ENCODE measurements at places on chromosomes 2 and 18. TPM values are rescaled to one million over a fixed set of nuclear protein-coding genes. Genes with fewer than 3 reads are reported as not detected.
A peak's percentile ranks its signal among the peaks of the same experiment; 100 is the strongest.

Gene TMEM200C
- polyA plus RNA-seq, result 0.62 TPM

Gene HRH4
- polyA plus RNA-seq, result 0.11 TPM

Gene SNTG2
- polyA plus RNA-seq, result 0.13 TPM

Gene RASGRP3
- 41.2 TPM for polyA plus RNA-seq

Gene DOCK10
- 19.8 TPM for polyA plus RNA-seq

Gene UCN
- 1.2 TPM for polyA plus RNA-seq

Gene DCDC2C
- 0.33 TPM for polyA plus RNA-seq

Gene SAG
- 0.23 TPM for polyA plus RNA-seq

GRCh38 chr2:62344472-62344871 lies 148.6 kb downstream of the B3GNT2 start:
- DNase-seq, result no peak

GRCh38 chr2:31011587-31011986 lies 126.7 kb downstream of the GALNT14 start:
- no peak for DNase-seq

GRCh38 chr2:71662665-71663394 lies 209.5 kb downstream of the DYSF start:
- no peak for DNase-seq

DNA sequence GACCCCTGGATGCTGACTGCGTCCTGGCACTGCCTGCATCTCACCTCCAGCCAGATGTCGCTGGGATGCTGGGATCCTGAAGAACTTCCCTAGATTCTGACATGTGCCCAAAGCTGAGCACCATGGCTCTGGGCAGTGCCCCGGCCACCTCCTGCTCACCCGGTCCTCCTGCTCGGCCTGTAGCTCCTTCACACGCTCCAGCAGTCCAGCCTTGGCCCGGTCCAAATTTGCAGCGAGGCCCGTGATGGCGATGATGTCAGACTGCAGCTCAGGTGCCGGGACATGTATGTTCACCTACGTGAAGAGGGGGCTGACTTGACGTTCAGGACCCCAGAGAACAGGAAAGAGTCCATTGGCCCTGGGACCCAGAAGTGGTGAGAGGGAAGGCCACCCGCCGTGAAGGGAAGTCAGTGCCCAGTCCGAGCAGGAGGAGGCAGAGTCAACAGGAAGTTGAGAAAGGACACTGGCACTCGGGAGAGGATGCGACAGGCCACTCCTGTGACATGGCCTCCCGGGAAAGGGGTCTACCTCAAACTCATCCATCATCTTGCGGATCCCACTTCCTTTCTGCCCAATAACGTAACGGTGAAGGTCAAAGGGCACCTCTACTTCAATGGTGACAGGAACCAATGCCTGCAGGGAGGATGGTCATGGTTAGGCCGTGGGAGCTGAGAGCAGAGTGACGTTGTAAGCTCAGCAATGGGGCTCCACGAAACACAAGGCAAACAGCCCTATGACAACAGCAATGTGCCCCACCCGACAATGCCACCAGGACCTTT lies 46.7 kb downstream of the ANO7 start:
- no peak for DNase-seq

DNA sequence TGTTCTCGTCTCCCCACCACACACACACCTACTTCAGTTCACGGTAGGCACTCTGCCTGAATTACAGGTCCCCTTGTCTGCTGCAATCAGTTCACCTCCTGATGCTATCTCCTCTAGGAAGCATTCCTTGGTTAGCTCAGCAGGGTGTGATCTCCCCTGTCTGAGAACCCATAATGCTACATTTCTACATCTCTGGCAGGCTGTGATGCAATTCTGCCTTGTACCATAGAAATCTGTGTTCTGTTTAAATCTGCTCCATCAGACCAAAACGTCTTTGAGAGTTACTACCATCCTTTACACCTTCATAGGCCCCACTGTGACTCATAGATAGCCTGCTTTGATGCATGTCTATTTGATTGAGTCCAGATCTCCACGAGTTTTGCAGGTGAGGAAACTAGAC lies 103.9 kb downstream of the TTC32 start:
- DNase-seq, result no peak

DNA sequence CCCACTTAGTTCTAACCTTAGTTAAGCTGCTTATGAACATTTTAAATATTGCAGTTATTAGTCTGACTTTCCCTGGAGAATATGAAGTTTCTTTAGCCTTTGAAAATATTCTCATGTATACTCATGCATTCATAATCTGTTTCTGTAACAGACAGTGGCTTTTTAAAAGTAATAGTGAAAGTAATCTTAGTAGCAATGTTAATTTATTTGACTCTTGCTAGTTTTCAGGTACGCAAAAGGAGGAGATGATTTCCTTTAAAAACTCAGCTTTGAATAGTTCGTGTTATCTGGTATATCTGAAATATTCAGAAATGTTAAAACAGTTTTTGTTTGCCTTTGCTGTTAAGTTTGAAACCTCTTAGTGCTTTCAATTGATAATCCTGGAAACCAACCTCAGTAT lies 3.8 kb downstream of the ANKRD12 start:
- no peak for DNase-seq

GRCh38 chr2:159592441-159592840 lies 23.9 kb downstream of the BAZ2B start:
- DNase-seq, result no peak

GRCh38 chr18:25457126-25457525 lies 105.2 kb upstream of the ZNF521 start:
- no peak for DNase-seq

DNA sequence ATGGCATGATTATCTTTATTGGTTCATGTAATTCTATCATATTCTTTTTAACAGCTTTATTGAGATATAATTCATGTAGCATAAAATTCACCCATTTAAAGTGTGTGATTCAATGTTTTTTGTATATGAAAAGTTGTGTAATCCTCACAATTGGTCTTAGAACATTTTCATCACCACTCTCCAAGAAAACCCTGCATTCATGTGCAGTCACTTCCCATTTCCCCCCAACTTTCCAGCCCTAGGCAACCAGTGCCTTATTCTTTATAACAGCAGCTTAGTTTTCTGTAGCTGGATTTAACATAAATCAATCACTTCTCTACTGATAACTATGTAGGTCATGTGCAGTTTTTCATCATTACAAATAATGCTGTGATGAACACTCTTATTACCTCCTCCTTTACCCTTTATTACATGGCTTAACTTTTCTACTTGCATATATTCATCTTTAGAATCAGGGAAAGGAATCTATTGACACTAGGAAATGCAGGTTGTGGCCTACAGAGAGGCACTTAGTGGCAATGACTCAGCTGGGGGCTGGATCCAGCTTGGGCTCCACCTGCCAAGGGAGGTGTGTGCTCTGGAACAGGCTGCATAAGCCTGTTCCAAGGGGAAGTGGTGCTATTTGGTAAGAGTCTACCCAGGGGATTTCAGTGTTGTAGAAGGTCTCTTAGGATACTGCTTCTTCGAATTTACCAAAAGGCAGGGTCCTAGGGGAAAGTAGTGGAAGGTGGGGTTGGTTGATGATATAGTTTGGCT lies 89.1 kb downstream of the ETAA1 start:
- DNase-seq, result no peak

- DNase-seq, result no peak
Measured at GRCh38 chr18:8603663-8604520, 5.3 kb upstream of the RAB12 start.

DNA sequence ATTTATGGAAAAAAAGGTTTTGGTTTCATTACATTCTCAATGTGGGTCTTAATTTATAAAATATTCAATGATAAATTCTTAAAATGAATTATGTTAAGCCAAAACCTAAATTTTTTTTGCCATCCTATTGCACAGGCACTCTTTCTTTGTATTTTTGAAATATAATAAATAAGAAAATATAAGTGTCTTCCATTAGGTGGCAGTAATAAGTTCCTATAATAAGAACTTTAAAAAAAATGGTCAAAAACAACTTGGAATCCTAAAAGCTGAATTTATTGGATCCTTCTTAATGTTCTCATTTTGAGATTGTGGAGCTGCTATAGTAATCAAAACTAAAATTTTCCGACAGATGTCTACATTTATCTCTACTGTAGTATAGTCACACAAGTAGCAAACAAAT lies 5.7 kb downstream of the CALCRL start:
- DNase-seq, result no peak

GRCh38 chr18:79738581-79739439 lies 58.9 kb upstream of the KCNG2 start:
- DNase-seq, result no peak

- DNase-seq, result peak; percentile 40
Measured at GRCh38 chr2:223797811-223798721, 39.3 kb downstream of the AP1S3 start.

DNA sequence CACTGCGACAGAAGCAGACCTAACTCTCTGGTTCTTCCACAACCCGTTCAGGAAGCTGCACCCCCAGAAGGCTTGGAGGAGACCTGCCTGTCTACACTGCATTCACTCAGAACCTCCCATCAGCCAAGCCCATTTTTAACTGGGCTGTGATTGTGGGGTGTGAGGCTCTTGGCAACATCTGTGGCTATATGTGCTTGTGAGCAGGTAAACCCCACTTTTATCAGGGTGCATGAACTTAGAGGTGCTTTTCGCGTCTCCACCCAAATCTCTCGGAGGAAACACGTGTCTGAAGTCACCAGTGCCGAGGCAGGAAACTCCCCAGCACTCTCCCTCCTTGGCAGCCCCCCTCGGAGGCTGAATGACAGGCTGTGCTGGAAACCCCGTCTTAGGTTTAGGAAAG lies 158.2 kb upstream of the SALL3 start:
- no peak for DNase-seq

Measured in muscle of arm (tissue), 14 donors.